Karpas-422 (cell line): ENCODE measurements at places on chromosomes 12 and 14. TPM values are rescaled to one million over a fixed set of nuclear protein-coding genes. Genes with fewer than 3 reads are reported as not detected.
A peak's percentile ranks its signal among the peaks of the same experiment; 100 is the strongest.

GRCh38 chr14:104467641-104468040, 111.9 kb upstream of the C14orf180 start:
- no peak for DNase-seq

DNA sequence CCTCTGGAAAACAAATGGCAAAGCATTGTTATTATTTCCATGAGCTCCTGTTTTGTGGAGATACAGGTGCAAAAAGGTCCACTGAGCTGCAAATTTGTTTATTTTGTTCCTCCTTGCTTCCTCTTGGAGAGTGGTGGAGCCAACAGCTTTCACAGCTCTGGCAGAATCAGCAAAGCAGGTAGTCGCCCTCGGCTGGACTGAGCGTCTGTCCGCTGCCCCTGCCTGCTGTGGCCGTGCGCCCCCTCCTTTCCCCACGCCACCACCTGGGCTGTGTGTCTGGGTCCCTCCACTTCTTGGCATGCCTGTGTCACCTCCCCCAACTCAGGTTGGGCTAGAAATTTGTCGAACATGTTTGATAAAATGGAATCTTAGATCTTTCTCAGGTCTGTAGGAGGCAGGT, 188.2 kb downstream of the TSPAN9 start:
- DNase-seq, result no peak

DNA sequence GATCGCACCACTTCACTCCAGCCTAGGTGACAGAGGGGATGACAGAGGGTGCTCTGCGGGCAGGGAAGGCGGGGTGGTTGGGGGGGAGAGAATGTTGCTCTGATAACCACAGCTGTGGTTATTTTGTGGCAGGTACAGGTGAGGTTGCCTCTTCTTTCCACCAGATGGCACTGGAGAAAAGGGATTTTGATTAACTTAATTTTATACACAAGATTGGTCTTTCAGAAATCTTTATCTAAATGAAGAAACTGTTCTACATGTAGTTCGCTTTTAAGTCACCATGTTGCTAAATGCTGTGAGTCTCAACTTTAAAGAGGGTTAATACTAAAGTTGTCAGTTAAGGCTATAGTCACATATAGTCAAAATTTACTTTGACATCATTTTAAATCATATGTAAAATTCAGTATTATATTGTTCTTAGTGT, 25.7 kb downstream of the FGF23 start:
- DNase-seq, result peak; percentile 64

DNA sequence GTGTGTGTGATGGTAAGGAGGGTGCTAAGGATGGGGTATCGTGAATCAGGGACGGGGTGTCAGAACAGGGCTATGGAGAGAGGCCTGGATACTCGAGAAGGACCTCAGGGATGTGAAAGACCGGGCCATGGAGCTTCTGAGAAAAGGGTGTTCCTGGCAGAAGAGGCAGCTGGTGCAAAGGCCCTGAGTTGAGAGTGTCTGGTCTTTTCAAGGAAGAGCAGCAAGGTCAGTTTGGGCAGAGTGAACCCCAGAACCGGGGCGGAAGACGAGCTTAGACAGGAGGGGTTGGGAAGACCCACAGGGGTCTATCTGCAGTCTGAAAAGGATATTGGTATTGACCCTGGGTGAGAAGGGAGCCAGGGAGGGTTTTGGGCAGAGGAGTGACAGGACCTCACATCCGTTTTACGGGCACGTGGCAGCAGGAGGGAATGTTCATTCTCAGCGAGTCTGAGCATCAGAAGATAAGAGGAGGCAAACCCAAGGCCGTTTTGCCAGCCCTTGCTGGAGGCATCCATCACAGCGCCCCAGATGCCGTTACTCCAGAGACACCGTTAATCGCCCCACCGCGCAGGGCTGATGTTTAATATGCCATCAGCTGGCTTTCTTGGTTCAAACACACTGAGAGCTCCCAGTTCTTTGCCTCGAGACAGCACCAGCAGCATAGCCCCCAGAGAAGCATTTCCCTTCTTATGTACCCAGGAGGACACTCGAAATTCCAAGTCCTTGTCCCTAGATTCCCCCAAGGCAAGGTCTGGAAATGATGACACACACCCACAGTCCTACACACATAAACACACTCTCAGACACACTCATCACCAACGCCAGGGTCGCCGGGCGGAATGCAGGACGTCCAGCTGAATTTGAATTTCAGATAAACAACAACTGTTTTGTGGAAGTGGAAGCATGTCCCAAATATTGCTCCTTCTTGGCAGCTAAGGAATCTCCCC, 41.4 kb upstream of the EML1 start:
- DNase-seq, result no peak

- no peak for DNase-seq
Measured at GRCh38 chr12:25864306-25865276, 93.9 kb upstream of the RASSF8 start.

DNA sequence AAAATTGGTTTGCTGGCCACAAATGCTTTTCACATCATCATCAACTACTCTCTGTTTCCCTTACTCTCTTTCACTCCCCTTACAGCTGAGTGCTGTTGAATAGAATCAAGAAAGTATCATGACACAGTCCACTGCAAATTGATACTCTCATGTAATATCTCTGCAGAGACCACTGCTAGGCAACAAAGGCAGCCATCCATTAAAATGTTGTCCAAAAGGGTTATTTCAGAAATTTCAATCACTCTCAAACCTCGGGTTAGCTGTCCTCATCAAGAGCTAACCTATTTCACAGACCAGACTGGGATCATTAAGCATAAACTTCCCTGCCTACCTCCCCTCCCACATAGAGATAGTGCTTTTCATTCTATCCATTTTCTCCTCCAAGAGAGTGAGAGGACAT, 186.7 kb downstream of the PLCZ1 start:
- DNase-seq, result no peak

GRCh38 chr12:72261885-72262284, 10.3 kb upstream of the TRHDE start:
- DNase-seq, result no peak

GRCh38 chr12:30640392-30640791, 55.3 kb downstream of the IPO8 start:
- no peak for DNase-seq

DNA sequence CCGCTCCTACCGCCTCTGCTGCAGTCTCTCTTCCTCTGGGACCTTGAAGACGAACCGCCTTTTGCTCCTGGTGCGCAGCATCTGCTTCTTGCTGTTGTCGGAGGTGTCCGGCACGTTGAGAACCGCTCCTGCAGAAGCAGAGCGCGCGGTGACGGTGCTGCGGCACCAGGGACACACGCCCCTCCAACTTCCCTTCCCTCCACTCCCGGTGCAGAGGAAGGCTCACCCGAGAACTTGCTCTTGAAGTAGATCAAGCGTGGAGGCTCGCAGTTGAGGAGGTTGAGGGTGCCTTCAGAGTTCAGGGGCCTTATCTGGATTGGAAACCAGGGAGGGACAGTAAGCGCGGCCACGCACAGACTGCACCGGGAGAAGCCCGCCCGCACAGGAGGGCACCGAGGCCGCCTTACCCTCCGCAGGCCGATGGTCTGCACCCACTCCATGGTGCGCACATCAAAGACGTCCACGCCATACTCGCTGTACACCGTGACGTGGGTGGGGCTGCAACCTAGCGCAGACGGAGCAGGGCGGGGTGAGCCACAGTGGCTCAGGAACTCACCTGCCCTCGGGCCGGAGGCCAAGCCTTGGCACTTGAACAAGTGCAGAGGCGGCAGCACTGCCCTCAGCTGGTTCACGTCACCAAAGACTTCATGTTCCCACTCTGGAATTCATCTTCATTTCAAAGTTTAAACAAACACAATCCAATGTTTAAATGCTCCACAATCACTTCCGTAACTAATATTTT, 17.5 kb downstream of the AMN start:
- DNase-seq, result no peak

- DNase-seq, result no peak
Measured at GRCh38 chr12:105467710-105468366, 137.3 kb downstream of the C12orf75 start.

- DNase-seq, result no peak
Measured at GRCh38 chr12:122845041-122845864, 10.0 kb downstream of the HIP1R start.

- DNase-seq, result peak; percentile 72
Measured at GRCh38 chr12:41264281-41264680, 76.2 kb downstream of the PDZRN4 start.

DNA sequence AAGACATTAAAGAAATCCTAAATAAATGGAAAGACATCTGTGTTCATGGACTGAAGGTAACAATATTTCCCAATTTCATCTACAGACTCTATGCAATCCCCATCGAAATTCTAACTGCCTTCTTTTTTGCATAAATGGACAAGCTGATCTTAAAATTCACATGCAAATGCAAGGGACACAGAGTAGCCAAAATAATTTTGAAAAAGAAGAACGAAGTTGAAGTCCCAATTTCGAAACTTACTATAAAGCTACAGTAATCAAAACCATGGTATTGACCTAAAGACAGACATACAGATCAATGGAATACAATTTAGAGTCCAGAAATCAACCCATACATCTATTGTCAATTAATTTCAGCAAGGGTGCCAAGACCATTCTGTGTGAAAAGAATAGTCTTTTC, 16.4 kb upstream of the CD27 start:
- peak; percentile 92 for DNase-seq

DNA sequence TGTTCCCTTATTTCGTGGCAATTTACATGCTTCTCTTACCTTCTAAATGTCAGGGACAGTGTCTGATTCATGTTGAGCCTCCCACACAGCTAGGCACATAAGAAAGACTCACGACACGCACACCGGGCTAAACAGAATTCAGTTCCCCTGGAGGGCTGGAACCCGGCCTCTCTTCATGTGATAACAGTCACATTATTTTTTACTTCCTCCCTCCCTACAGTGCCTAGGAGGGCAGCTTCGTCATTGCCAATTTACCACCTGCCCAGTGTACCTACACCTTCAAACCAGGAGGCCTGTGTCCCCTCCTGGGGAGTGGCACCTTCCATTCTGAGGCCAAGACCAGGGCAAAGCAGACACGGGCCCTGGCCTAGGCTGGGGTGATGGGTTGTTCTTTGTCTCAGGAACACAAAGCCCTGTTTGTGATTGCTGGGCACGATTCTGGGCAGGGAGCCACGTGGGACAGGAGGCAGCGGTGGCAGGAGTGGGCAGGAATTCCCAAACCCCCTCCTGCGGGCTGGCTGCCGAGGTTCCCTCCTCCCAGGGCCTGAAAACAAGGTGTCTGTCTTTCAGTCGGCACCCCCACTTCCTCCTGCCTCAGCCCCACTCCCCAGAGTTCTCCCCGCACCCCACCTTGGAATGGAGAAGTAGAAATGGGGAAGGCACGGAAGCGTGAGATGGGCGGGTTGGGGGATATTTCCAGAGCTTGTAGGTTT, 6.8 kb upstream of the RASAL1 start:
- DNase-seq, result no peak

GRCh38 chr14:103050935-103051334, 6.4 kb downstream of the CDC42BPB start:
- no peak for DNase-seq

- no peak for DNase-seq
Measured at GRCh38 chr14:55963295-55963694, 154.9 kb upstream of the PELI2 start.

DNA sequence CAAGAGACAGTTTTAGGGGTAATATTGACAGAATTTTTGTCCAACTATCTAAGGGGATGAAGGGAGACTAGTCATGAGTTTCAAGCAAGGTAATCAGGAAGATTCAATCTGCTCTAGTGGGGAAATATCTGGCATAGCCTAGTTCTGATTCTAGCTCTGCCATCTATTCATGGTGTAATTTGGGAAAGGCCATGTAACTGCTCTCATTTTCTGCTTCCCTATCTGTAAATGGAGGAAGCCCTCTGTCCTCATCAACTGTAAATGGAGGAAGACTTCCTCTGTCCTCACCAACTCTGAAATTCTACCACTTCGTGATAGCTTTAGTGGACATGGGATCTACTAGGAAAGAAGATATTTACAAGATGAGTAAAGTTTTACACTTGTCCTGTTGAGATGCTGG, 37.9 kb downstream of the BHLHE41 start:
- DNase-seq, result no peak

DNA sequence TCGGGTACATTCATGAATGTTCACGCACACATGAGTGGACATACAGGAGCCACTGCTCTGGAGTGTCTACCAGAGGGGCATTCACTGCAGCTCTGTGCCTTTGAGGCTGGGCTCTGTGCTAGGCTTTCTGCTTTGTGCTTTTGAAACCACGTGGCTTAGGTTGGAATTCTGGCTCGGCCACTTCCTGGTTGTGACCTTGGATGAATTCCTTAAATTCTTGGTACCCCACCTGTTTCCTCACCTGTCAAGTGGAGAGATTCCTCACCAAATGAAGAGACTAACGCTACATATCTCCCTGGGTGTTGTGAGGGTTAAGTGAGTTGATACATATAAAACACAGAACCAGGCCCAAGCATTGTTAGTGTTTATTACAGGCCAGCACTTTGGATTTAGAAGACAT, 842.8 kb downstream of the VRK1 start:
- DNase-seq, result no peak

- DNase-seq, result no peak
Measured at GRCh38 chr12:5441497-5442236, 9.8 kb downstream of the NTF3 start.

DNA sequence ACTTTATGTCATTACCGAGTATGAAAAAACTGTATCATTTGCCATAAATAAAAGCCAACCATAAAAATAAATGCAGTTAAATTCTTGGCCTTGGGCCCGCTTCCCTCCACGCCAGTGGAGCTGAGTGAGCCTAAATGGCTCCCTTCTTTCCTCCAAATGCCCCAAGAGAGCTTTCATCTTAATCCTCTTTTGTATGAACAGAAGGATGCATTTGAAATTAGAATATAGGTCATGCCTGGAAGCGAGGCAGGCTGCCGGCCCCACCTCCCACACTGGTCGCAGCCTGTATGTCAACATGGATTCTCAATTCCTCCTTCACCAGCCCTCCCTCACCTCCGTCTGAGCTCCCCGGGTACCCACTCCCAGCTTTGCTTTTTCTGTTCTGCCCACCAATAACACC, 245.7 kb downstream of the SLC15A4 start:
- no peak for DNase-seq

- no peak for DNase-seq
Measured at GRCh38 chr12:94689002-94689645, 38.8 kb upstream of the TMCC3 start.

GRCh38 chr12:87315-87714, 20.7 kb downstream of the IQSEC3 start:
- DNase-seq, result peak; percentile 60

DNA sequence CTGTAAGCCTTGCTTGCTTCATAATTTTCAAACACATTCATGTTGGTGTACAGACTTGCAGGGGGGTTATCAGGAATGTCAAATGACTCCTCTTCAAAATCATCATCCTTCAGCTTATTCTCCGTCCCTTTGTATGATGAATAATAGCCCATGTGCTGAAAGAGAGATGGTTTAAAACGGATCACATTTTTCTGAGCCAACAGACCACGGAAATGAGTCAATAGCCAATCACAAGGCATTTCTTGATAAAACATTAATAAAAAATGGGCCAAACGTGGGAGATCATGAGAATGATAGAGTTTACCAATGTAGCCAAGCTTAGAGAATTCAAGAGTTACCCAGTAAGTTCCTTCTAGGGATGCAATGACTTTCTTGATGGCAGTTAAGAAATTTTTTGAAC, 105.5 kb downstream of the NTS start:
- no peak for DNase-seq

NYNRIN gene
- not detected in 2 replicates for total RNA-seq

SLC6A13 gene
- total RNA-seq, result not detected in 2 replicates

TMTC3 gene
- 5.6 and 16.6 TPM in 2 replicates for total RNA-seq

RTL1 gene
- total RNA-seq, result 0.11 TPM in 1 of 2 replicates, not detected in the other

RNASE9 gene
- total RNA-seq, result not detected in 2 replicates

GALNT6 gene
- 9.1 and 9.6 TPM in 2 replicates for total RNA-seq

GMPR2 gene
- total RNA-seq, result 132 and 164 TPM in 2 replicates

IKZF4 gene
- 1.0 and 7.4 TPM in 2 replicates for total RNA-seq

CIROP gene
- total RNA-seq, result not detected in 2 replicates

LRTM2 gene
- total RNA-seq, result not detected in 2 replicates

NPFF gene
- total RNA-seq, result 1.0 TPM in 1 of 2 replicates, not detected in the other

EFS gene
- not detected in 2 replicates for total RNA-seq

TM9SF1 gene
- 31.3 and 49.0 TPM in 2 replicates for total RNA-seq

PRH2 gene
- total RNA-seq, result not detected in 2 replicates

ATF7IP gene
- total RNA-seq, result 32.8 and 88.4 TPM in 2 replicates
